Activated CD4-positive, alpha-beta T cell treated with anti-CD3 and anti-CD28 coated beads, Interleukin-2, amount 10 ng/mL, durations not matched to agents 24 days and 14 days (primary cell): ENCODE measurements at places on chromosomes 16 and 17. TPM values are rescaled to one million over a fixed set of nuclear protein-coding genes. Genes with fewer than 3 reads are reported as not detected.

C16orf74 gene
- total RNA-seq = 0.19 and 0.38 TPM in 2 replicates

DNASE1L2 gene
- total RNA-seq = 1.7 and 2.1 TPM in 2 replicates

SULT1A4 gene
- total RNA-seq = 2.7 and 3.1 TPM in 2 replicates

CRISPLD2 gene
- 0.19 and 0.26 TPM in 2 replicates for total RNA-seq

RHBDL3 gene
- 0.12 and 0.31 TPM in 2 replicates for total RNA-seq

BAHCC1 gene
- total RNA-seq = 0.05 TPM in 1 of 2 replicates, not detected in the other

LUC7L3 gene
- total RNA-seq = 125 and 133 TPM in 2 replicates

TCAP gene
- 0.83 and 1.0 TPM in 2 replicates for total RNA-seq

PPP1R1B gene
- total RNA-seq = not detected in 2 replicates

MGRN1 gene
- 103 and 108 TPM in 2 replicates for total RNA-seq

ANKRD40CL gene
- total RNA-seq = not detected in 2 replicates

SP6 gene
- 0.05 TPM in 2 replicates for total RNA-seq

TMEM238L gene
- not detected in 2 replicates for total RNA-seq

FOXN1 gene
- not detected in 2 replicates for total RNA-seq

C1QTNF8 gene
- not detected in 2 replicates for total RNA-seq

SGF29 gene
- 33.6 and 42.5 TPM in 2 replicates for total RNA-seq

TBCD gene
- total RNA-seq = 117 and 122 TPM in 2 replicates

KRT9 gene
- total RNA-seq = not detected in 2 replicates

ACSM2A gene
- total RNA-seq = 0.17 TPM in 1 of 2 replicates, not detected in the other

GSG1L2 gene
- not detected in 2 replicates for total RNA-seq

SLFN14 gene
- total RNA-seq = 0.07 TPM in 1 of 2 replicates, not detected in the other

MYO1D gene
- total RNA-seq = 12.4 and 12.9 TPM in 2 replicates

CNTNAP4 gene
- not detected in 2 replicates for total RNA-seq

OMG gene
- 0.09 and 0.35 TPM in 2 replicates for total RNA-seq
